Cardiac fibroblast (primary cell): ENCODE measurements at places on chromosomes 16 and 17.

DNA sequence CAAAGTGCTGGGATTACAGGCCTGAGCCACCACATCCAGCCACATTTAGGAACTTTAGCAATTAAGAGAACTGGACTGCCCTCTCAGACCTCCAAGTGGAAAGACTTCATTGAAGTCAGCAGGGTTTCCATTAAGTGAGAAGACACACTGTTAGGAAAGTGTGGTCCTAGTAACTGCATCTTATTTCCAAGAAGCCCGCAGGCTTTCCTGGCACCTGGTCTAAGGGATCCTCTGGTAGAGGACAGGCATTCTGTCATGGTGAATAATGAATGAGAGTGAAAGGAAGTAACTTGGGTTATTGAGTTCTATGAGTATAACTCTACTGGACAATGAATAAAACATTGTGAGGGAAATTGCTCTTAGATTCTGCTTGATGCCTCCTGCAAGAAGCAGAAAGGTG is 14.1 kb downstream of the C17orf75 start:
- no peak for DNase-seq

DNA sequence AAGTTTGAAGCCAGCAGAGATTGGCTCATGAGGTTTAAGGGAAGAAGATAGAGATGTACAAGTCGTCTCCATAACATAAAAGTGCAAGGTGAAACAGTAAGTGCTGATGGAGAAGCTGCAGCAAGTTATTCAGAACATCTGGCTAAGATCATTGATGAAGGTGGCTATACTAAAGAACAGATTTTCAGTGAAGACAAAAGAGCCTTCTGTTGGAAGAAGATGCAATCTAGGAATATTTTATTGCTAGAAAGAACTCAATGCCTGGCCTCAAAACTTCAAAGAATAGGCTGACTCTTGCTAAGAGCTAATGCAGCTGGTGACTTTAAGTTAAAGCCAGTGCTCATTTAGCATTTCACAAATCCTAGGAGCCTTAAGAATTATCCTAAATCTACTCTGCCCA is 26.0 kb downstream of the CCL4 start:
- DNase-seq = no peak

DNA sequence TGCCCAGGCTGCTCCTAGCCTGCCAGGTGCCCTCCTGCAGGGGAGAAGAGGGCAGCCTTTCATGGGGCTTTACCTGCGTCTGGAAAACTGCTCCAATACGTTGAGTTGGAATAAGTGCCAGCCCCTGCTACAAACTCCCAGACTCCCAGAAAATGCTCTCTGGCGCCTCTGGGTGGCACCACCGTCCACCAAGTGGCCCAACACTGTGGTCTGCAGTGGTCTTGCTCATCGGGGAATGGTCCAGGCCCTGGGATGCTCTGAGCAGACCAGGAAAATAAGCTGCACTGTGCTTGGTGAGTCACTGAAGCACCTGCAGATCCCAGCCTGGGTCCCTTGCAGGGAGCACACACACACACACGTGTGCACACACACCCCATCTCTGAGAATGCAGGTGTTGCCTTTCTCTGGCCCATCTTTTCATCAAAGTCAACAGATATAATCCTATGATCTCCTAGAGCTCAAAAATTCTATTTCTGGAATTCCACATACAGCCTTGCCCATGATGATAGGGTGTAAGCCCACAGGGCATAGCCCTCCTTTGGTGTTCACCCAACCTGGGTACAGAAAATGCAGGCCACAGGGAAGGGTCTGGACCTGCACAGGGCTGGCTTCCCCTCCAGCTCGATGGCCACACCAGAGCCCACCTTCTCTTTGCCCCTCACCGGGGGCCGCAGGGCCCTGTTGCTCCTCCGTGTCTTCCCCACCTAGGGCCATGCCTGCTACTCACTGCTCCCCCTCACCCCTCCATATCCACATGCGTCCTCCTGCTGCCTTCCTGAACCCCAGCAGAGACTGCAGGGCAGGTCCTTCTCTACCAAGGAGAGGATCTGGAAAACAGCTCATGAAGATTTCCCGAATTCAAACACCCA is 20.5 kb downstream of the CDIP1 start:
- DNase-seq = peak; percentile 50

- DNase-seq = no peak
These were observed 325.5 kb downstream of the C16orf95 start for GRCh38 chr16:86991679-86992078.

- DNase-seq = no peak
These were observed 114.2 kb downstream of the SOX9 start for GRCh38 chr17:72234985-72235384.

DNA sequence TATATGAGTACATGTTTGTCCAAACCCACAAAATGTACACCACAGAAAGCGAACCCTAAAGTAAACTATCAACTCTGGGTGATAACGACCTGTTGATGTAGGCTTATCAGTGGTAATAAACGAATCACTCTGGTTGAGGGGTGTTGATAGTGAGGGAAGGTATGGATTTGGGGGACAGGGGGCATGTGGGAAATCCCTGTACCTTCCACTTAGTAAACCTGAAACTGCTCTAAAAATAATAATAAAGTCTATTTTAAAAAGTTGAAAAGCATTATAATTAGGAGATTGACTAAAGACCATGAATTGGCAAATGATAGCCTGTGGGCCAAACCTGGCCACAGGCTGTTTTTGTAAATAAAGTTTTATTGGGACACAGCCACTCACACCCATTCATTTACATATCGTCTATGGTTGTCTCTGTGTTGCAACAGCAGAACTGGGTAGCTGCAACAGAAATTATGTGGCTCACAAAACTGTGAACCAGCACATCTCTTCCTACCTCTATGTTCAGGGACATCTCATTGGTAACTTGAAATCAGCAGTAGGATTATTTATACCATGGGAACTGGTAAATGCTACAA is 85.5 kb upstream of the CDYL2 start:
- DNase-seq = no peak

- no peak for DNase-seq
These were observed 44.8 kb upstream of the MED13 start for GRCh38 chr17:62109924-62110323.

- DNase-seq = no peak
These were observed 29.5 kb downstream of the HYDIN start for GRCh38 chr16:71201054-71201453.

GRCh38 chr17:13865650-13866049 is 203.7 kb upstream of the COX10 start:
- no peak for DNase-seq

DNA sequence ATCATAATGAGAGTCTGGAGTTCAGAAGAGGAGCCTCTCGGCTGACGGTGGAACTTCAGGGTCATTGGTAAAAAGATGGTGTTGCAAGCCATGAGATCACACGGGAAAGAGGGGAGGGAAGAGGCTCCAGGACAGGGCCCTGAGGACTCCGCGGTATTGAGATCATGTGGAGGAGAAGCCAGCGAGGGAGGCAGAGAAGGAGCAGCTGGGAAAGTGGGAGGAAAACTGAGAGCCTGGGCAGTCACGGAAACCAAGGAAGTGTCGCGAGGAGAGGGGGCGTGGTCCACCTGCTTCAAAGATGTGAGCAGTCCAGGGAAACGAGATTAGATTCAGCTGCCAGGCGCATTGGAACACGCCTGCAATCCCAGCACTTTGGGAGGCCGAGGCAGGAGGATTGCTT is 27.7 kb upstream of the SBK1 start:
- peak; percentile 74 for DNase-seq

DNA sequence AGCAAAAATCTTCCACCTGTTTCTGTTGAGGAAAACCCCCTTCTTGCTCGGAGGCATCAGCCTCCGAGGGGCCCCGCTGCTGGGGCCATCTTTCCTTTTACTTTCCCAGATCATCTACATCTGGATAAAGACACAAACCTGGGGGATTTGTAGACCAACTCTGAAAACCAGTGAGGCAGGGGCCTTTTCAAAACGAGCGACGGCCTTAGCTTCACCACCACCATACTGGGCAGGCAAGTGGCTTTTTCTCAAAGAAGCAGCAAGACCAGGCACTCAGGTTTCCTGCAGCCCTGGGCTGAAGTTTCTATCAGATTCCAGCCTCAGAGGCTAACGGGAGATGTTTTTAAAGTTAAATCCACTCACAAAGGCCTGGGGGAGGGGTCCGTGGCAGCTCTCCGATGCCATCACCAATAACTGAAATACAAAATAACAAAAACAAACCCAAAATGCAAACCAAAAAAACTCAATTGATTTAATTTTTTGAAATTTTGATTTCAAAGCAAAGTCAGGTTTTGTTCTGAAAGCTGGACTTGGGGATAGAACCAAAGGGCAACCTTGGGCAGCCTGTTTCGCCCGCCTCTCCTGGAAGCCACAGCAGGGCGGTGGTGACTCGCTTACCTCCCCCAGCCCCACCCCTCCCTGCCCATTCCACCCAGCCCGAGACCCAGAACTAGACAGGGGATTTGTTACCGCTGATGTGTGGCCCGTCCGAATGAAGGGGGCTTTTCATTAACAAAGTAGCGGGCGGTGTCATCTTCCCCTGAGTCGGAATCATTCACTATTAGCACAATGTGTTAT is 55.8 kb downstream of the SALL1 start:
- DNase-seq = no peak

GRCh38 chr17:69227541-69227940 is 1.1 kb downstream of the ABCA10 start:
- DNase-seq = no peak

GRCh38 chr17:58316260-58316960 is 12.2 kb downstream of the TSPOAP1 start:
- DNase-seq = no peak

DNA sequence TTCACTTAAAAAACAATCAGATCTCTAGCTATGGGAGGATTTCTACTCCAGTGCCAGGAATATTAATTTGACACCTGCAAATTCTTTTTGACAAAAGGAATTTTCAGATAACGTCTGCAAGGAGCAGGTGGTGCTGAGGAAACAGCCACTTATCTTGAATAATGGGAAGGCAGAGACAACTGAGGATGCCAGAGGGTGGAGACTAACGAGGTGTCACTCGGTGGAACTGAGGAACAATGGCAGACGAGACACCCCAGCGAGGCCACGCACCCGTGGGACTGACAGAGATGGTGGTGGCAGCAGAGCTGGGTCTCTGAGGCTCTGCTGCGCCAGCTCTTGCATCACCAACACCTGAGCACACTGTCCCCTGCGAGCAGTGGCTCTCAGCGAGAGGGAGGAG is 42.2 kb downstream of the VAC14 start:
- DNase-seq = no peak

- no peak for DNase-seq
These were observed 224.2 kb downstream of the PARN start for GRCh38 chr16:14405611-14406537.

- DNase-seq = no peak
These were observed 88.3 kb upstream of the ELAC2 start for GRCh38 chr17:13106171-13106570.

DNA sequence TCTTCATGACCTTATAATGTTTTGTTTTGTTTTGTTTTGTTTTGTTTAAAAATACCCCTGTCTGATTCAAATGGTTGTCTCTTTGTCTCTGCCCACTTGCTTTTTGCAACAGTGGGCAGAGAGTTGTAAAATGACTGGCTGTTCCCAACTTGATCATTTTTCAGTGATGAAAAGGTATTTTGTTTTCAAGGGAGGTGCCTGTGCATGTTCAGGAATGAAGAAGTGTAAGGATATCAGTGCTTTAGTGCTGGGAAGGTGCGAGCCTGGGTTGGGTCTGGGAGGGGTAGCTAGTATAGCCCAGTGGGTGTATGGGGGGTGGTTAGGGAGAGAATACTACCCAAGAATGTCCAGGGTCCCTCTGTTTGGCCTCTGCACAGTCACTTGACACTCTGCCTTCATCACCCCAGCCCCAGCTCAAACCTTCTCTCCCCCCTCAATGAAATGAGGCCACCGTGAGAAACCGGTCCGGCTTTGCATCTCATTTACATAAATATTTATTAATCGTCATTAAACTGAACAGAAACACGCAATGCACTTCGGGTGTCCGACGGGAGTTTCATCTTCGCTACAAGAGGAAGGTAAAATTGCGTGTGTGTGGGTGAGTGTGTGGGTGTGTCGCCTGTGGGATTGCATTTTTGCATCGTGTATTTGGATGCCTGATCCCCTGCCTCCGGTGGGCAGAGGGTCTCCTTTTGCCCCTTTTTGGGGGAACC is 4.3 kb downstream of the NEUROD2 start:
- no peak for DNase-seq

DNA sequence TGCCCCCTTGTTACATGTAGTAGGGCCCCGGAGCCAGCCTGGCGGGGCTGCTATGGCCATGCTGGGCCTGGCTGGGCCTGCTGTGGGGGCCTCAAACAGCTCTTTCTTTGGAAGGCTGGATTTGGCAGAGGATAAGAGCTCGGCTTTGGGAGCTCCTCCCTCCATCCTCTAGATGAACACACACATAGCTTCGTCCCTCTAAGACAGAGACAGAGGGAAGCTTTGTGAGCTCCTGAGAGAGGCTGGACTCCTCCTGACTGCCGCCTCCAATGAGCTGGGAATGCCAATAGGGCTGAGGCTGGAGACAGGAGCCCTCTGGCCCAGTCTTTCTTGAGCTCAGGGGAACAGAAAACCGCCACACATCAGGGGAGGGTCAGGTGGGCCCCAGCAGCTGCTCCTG is 37.3 kb upstream of the CDC42EP4 start:
- peak; percentile 61 for DNase-seq

DNA sequence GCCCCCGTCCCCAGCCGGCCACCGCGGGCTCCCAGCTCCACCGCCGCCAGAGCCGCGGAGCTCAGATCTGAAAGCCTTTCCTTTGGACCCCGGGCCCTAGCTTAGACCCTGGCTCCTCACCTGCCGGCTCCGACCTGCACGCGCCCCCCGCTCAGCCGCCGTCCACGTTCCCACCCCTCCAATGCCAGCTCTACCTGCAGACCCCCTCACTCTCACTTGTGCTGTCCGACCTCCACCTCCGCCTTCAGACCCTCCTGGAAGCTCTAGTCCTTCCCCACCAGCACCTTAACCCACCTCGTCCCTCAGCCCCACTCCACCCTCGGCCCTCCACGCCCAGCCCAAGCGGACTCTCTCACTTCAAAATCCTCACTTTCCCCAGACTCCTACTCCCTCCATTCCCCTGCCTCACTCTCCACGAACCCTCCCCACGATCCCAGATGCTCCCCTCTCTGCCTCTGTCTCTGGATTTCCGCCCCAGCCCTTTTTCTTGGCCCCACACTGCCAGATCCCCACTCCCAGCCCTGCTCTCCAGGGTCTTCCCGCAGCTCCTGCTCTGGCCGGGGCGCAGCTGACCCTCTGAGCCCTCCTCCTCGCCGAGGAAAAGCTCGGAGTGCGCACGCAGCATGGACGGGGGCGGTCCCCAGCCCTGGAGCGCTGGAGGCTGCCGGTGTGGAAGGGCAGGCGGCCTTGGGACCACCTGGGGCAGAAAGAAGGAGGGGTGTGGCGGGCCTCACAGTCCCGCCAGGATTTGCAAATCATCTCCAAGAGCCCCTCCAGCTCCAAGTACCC is at the start of gene TMEM114:
TSS of gene TMEM114 (minus strand) at position 612 of the 789 bp plus-strand sequence. CDS start 673 bp downstream, outside the sequence.
- no peak for DNase-seq

GRCh38 chr17:18246880-18247612 is 11.5 kb downstream of the FLII start:
- DNase-seq = peak; percentile 40
